ENCODE measurements at places on chromosomes 11 and 22.

DNA sequence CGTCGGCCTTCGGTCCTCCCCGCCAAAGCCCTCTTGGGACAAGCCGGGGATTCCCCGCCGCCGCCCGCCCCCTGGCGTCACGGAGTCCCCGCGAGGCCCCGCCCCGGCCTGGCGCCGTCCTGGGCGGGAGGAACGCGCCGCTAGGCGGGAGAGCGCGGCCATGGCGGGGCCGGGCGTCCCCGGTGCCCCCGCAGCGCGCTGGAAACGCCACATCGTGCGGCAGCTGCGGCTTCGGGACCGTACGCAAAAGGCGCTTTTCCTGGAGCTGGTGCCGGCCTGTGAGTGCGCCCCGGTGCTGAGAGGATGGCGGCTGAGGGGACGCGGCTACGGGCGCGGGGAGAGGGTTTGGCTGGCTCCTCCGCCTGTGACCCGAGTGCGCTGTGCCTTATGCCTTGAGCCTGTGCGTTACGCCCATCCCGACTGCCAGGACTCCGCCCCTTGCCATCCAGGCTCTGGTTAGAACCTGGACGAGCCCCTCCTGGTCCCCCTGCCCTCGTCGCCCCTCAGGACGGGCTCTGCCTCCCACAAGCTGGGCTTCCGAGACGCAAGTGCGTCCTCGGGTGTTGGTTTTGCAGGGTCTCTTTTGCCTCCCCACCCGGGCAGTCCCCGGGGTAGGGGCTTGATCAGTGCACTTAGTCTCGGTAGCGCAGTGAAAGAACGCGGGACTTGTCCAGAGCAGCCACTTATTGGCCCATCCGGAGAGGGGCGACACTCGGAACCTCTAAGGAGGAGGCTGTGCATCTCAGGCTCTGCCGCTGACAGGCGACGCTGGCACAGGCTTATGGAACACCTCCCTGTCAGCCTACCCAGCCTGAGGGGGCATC lies at the start of gene ATG16L2:
Gene ATG16L2 (plus strand): TSS at position 126 of the 824 bp plus-strand sequence. CDS start 35 bp downstream, at position 161.
- DNase-seq = peak; percentile 83

GRCh38 chr22:50700387-50701075 lies 27.9 kb downstream of the SHANK3 start:
- no peak for DNase-seq

DNA sequence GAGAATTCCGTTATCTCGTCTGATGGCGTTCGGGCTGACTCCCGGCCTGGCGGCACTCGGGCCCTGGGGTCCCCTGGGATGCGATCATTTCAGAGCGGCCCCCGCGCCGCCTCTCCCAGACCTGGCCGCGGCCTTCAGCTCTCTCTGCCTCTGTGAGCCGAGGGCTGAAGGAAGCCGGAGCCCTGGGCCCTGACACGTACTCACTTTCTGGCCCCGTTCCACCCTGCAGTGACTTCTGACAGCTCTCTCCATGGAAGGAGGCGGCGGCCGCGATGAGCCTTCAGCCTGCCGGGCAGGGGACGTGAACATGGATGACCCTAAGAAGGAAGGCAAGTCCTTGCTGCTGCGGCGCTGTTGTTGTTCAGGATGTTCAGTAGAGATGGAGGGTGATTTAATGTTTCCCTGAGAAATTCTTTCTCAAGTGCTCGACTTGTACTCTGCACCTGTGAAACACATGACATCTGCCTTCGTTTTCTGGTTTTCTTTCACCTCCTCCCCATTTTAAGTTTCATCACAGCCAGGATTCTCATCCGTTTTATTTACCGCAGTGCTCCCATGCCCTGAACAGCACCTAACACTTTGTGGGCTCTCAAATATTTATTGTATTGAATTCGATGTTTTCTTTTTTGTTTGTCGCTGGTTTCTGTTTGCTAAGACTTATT lies 612 bp downstream of the GTSE1 start:
- no peak for DNase-seq

DNA sequence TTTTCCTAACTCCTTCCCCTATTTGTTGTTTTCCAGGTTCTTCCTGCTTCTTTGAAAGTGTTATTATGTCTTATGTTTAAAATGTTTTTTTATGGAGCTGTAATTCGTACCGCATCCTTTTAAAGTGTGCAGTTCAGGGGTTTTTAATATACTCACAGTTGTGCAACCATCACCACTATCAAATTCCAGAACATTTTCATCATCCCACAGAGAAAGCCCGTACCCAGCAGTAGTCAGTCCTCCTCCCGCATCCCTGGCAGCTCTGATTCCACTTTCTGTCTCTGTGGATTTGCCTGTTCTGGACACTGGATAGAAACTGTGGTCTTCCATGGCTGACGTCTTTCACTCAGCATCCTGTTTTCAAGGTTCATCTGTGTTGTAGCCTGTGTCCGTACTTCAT lies 73.7 kb downstream of the JAM3 start:
- DNase-seq = no peak

DNA sequence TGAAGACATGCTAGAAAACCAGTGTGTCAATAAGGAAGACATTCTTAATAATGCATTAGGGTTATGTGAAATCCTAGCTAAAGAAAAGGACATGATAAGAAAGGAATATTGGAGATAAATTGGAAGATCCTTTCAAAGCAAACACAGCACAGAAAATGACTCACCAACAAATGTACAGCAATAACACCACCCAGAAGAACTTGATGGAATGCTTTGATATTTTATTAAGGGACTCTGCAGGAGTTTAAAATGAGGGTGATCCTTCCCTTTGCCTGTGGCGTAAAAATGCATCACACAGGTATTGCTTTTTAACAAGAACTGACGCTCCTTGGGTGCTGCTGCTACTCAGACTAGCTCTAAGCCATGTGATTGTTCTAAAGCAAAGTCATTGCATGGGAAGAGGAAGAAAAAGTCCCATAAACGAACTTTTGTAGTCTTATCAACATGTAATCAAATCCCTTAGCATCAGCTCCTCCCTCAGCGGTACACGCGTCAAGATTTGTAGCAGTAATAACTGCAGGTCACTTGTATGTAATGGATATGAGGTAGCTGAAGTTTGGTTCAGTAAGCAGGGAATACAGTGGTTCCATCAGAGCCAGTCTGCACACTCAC lies 48.4 kb upstream of the EED start:
- no peak for DNase-seq

- DNase-seq = no peak
Observed at GRCh38 chr11:21537980-21538379, 654.9 kb upstream of the ANO5 start.

- no peak for DNase-seq
Observed at GRCh38 chr11:112523477-112523876, 262.8 kb upstream of the PLET1 start.

DNA sequence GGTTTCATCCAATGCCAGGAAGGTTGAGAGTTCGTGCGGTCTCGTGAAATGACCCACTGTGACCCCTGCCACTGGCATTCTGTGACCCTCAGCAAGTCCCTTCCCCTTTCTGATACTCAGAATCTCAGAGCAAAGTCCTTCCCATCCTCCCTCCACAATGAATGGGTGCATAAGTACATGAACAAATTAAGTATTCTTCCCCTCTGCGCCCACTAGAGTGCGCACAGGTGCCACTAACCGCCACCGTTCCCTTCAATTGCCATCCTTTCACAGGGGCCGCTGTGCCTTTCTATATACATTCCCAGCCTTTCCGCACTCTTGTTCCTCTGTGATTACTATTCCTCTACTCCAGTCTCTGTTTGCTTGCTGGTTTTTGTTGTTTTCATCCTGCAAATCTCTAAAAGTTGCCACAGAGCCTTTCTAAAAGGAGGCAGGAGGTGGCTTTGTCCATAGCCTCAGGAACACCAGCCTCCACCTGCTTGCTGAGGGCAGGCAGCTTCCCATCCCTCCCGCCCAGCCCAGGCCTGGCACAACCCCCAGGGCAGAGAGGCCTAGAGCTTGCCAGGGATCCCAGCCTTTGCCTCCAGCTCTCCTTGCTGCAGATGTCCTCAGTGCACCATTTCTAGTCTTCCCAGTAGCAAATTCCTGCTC lies 6.7 kb upstream of the AP1B1 start:
- peak; percentile 58 for DNase-seq

DNA sequence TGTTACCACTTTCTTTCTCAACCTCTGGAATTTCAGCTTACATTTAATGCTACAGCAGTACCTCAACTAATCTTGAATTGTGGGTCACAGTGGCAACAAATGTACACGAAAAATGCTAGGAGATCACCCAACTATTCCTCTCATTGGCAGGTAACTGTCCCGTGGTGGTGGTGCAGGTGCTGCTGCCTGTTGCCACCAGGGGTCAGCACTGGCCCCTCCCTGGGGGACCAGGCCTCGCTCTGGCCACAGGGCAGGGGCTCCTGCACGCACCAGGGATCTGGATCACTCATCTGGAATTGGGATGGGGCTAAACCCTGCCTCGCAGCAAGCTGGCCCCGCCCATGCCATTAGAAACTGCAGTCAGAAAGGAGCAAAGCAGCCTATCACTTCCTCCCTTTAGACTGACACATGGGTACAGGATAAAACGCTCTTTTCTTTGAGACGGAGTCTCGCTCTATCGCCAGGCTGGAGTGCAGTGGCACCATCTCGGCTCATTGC lies 6.9 kb upstream of the POLDIP3 start:
- peak; percentile 16 for DNase-seq

- no peak for DNase-seq
Observed at GRCh38 chr11:57903441-57904123, 120.1 kb upstream of the OR9Q1 start.

DNA sequence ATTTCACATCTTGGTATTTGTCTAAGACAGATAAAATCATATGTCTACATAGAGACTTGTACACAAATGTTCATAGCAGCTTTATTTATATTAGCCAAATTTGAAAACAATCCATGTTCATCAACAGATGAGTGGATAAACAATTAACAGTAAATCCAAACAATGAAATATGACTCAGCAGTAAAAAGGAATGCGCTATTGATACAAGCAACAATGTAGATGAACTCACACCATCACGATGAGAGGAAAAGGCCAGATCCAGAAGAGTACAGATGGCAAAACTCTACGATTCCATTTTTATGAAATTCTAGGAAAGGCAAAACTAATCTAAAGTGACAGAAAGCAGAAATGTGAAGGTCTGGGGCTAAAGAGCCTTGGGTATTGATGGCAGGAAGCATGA lies 384.3 kb downstream of the NTM start:
- DNase-seq = no peak

DNA sequence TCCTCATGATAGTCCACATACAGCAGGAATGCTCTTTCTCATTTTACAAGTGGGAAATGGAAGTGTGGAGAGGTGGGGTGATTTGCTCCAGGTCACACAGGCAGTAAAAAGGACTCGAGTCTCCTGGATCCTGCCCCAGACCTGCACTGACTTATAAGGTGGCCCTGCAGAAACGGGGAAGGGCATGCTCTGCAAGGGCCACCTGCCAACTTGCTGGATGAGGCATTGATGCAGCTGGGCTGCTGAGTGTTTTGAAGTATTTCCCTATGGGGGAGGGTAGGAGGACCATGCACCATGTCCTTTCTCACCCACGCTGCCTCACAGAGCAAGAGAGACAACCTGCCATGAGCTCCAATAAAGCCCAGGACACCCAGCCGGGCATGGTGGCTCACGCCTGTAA lies 36.9 kb downstream of the OR6Q1 start:
- no peak for DNase-seq

DNA sequence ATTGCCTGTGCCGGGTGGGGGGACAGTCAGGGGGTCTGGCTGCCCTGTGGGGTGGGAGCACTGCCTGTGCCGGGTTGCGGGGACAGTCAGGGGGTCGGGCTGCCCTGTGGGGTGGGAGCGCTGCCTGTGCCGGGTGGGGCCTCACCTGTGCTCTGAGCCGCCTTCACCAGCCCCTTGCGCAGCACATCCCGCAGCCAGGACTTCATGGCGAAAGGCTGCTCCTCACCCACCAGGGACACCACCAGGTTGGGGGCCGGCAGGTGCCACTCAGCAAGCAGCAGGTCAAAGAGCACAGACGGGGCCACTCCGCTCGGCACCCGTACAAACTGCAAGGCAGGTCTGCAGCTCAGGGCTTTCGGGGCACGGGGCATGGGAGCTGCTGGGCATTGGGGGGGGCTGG lies 21.4 kb downstream of the TSSC4 start:
- DNase-seq = no peak

DNA sequence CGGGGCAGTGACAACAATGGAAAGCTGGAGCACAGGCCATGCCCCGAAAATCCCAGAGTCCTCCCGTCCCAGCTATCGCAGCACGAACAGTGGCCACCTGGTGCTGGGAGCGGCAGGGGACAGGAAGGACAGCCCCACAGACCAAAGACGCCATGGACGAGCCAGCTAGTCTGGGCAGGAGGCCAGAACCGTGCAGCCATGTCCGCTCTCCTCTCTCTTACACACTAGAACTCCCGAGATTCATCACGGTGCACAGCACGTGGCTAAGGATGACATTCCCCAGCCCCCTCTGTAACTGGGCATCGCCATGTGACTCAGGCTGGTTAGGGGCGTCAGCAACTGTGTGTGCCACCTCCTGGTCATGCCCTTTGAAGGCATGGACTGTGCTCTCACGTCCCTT lies 4.6 kb downstream of the CDPF1 start:
- DNase-seq = no peak

DNA sequence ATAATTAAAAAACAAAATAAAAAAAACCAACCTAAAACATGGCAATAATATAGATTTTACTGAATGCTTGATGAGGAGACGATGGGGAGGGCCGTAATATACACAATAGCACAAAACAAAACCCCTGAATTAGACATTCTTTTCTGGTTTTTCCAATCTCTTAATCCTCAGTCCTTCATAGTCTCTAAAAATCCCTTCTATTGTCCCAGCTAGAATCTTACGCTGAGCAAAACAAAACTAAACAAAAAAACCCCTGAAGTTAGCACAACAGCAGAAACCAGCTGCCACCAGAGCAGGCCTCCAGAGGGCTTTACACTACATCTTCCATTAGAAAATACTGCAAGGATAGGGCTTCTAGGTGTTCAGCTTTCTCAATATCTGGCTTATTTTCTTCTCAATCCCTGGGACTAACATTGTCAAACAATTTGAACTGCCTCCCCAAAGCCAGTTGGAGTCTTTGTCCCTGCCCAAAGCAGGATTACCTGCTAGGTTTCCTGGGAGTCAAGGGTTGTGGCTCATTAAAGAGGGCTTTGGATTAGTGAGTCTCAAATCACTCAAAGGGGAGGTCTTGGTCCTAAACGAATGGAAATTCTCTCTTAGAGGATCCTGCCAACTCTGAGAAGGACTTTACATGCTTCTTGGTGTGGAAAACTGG lies 2.1 kb upstream of the RNF26 start:
- DNase-seq = no peak

DNA sequence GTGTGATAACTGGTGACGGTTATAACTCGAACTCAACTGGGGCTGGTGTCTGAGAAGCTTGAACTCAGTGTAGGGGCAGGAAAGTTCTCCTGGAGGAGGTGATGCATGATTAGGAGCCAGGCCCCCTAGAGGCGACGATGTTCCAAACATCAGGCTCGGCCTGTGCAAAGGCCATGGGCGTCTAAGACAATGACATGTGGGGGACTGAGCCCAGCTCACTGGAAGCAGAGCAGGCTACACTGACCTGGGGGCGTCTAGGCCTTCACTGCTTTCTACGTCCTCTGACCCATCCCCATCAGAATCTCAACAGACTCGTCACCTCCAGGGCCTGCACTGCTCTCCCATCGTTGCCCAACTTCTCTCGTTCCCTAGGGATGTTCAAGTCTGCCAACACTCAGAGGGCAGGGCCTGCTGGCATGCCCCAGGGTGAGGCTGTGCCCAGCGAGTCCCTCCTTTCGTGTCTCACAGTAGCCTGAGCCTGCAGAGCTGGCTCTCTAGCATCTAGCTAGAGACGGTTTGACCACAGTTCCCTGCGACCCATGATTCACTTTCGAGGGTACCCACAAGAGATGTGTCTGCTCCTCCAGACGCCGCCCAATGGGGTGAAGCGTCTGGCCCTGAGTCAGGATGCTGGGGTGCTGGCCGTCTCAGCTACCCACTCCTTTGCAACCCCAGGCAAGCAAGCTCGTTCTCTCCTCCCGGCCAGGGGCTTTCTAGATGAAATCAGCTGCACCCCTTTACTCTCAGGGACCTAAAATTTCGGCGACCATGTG lies 1.1 kb upstream of the ATG16L2 start:
- peak; percentile 57 for DNase-seq

Data from GDM1 (cell line).